Activated T-cell treated with anti-CD3 and anti-CD28 coated beads, Interleukin-2, amount 50 U/mL, for 72 hours (primary cell): ENCODE measurements at places on chromosomes 2 and 18. TPM values are rescaled to one million over a fixed set of nuclear protein-coding genes. Genes with fewer than 3 reads are reported as not detected.

ACADL gene
- total RNA-seq, result not detected

GRCh38 chr2:79984476-79984875 lies 320.1 kb downstream of the LRRTM1 start:
- DNase-seq, result no peak

DNA sequence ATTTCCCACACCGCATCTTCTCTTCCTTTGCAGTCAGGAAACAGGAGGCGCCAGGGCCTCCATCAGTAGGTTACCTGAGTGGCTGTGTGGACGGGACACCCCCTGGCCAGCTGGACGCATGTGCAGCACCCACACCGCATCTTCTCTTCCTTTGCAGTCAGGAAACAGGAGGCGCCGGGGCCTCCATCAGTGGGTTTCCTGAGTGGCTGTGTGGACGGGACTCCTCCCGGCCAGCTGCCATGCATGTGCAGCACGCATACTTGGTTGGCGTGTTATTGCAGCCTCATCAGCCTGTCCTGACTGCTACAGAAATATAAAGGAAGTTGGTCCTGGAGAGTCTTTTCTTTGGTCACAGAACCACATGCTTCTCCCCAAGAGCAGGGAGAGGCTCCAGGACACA lies 74.6 kb downstream of the DCDC2C start:
- DNase-seq, result no peak

DNA sequence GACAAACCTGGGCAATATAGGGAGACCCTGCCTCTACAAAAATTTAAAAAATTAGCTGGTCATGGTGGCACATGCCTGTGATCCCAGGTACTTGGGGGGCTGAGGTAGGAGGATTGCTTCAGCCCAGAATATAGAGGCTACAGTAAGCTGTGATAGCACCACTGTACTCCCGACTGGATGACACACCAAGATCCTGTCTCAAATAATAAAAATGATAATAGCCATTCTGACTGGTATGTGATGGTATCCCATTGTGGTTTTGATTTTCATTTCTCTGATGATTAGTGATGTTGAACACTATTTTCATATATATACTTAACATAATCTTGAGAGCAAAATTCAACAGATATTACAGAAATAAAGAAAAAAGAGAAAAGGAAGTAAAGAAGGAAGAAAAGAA lies 1491.0 kb upstream of the PIK3C3 start:
- no peak for DNase-seq

DNA sequence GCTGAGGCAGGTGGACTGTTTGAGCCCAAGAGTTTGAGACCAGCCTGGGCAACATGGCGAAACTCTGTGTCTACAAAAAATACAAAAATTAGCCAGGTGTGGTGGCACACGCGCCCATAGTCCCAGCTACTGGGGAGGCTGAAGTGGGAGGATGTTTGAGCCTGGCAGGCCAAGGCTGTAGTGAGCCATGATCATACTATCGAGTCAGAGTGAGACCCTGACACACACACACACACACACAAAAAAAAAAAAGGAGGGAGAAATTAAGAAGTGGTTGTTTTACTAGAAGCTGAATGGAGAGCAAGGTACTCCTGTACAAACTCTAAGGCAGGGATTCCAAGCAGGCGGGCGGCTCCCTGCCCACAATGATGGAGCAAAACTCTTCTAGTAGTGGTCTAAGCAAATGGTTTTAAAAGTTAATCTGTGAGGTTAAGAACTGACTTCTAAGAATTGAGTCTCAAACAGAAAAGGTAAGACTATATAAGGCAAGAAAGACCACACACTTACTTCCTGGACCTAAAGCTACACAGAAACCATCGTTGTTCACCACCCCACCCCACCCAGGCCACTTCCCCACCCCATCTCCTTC lies 2.6 kb downstream of the ANKRD44 start:
- peak; percentile 64 for DNase-seq
